Osteoblast (primary cell): ENCODE measurements at places on chromosomes 7 and 10. TPM values are rescaled to one million over a fixed set of nuclear protein-coding genes. Genes with fewer than 3 reads are reported as not detected.
A peak's percentile ranks its signal among the peaks of the same experiment; 100 is the strongest.

DNA sequence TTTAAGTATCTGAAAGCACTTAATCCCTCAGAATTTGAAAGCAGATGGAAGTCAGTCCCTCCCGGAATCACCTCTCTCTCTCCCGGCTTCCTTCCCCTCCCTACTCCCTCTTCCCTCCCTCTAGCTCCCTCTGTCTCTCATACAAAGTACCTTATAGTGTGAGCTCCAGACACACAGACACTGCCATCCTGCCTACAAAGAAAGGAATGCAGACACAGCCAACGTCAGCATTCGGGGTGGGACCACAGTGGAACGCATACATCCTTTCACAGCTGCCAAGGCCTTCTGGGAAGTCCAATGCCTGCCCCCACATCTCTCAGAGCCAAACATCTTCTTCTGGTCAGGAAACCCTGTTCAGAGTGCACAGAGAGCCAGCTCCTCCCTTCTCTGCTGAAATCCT lies 9.3 kb downstream of the NOD1 start:
- DNase-seq = peak; percentile 91

DNA sequence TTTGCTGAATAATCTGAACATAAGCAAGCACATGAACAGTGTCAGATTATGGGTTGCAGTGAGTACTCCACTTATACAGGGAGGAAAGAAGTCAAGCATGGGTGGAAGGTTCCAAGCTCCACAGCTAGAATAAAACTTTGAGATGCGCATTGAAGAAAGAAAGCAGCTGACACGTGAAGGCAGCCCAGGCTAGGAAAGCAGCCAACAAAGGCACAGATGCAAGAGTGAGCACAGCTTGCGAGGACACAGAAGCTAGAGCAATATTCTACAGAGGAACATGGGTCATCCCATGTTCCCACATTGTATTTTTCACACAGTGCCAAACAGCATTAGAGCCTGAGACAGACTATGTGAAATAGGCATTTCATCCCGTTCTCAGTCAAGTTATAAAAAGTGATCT lies 194.6 kb upstream of the TBX20 start:
- no peak for DNase-seq

DNA sequence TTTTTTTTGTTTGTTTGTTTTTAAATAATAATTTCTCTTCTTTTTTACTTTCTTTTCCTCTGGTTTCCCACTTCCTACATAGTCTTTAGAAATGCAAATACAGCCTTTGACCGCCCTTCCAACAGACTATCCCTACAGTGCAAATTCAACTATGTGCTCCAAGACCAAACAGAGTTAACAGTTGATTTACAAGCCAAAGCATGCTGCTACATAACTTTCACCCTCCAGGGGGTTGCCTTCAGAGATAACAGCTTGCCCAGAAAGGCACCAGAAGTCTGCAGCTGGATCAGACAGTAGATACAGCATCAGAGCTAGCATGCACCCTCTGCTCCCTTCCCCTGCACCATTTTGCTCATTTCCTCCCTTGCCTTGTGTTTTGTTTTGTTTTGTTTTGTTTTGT lies 539.0 kb downstream of the ZWINT start:
- DNase-seq = peak; percentile 13

GRCh38 chr10:45548068-45548467 lies 124.5 kb downstream of the ZFAND4 start:
- no peak for DNase-seq

- DNase-seq = no peak
Observed at GRCh38 chr7:85164376-85164775, 22.5 kb downstream of the SEMA3D start.

Gene WNT8B
- not detected in 2 replicates for total RNA-seq

GRCh38 chr7:132770055-132770454 lies 193.8 kb upstream of the PLXNA4 start:
- no peak for DNase-seq

GRCh38 chr7:68393051-68393450 lies 1205.2 kb upstream of the AUTS2 start:
- no peak for DNase-seq

Gene ADAP1
- 0.59 and 2.2 TPM in 2 replicates for total RNA-seq

Gene CNPY1
- total RNA-seq = not detected in 2 replicates

Gene RBP3
- total RNA-seq = not detected in 2 replicates

DNA sequence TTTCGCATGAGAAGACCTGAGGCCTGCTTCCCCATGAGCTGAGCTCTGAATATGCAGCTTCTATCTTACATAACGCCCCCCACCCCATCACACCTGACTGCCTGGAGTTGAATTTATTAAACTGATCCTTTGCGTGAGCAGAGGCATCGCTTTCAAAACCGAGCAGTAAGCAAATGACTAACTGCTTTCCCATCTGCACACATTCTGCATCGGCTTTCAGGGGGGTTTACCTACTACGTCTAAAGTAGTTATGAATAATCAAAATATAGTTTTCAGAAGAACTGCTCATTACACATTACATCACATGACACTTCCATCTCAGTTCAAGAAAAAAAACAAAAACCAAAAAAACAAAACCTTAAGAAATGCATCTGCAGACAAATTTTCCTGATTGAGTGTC lies 54.7 kb upstream of the EGR2 start:
- DNase-seq = no peak

GRCh38 chr7:105691680-105692564 lies 110.6 kb upstream of the EFCAB10 start:
- DNase-seq = peak; percentile 58
